Left lung (tissue), 14 donors: ENCODE measurements at places on chromosomes 3 and 15. TPM values are rescaled to one million over a fixed set of nuclear protein-coding genes. Genes with fewer than 3 reads are reported as not detected.

C3orf22 gene
- not detected for polyA plus RNA-seq

PARP3 gene
- polyA plus RNA-seq, result 16.9 TPM

GPR176 gene
- polyA plus RNA-seq, result 3.8 TPM

PRICKLE2 gene
- polyA plus RNA-seq, result 43.2 TPM

PIAS1 gene
- 66.0 TPM for polyA plus RNA-seq

ADAMTSL3 gene
- 27.6 TPM for polyA plus RNA-seq

FOXB1 gene
- not detected for polyA plus RNA-seq

UBAP1L gene
- 8.9 TPM for polyA plus RNA-seq

SMAD3 gene
- polyA plus RNA-seq, result 53.6 TPM

PARP15 gene
- polyA plus RNA-seq, result 1.2 TPM

ADAMTS9 gene
- 59.2 TPM for polyA plus RNA-seq

TGM4 gene
- 0.06 TPM for polyA plus RNA-seq

SAMD7 gene
- polyA plus RNA-seq, result 0.06 TPM

TM6SF1 gene
- polyA plus RNA-seq, result 5.3 TPM

PIF1 gene
- polyA plus RNA-seq, result 8.8 TPM

HDC gene
- polyA plus RNA-seq, result 2.5 TPM

SEC22A gene
- 25.7 TPM for polyA plus RNA-seq

CASR gene
- polyA plus RNA-seq, result 0.13 TPM

TPRG1 gene
- polyA plus RNA-seq, result 1.4 TPM

ABHD14A gene
- polyA plus RNA-seq, result 23.9 TPM

C3orf20 gene
- 0.21 TPM for polyA plus RNA-seq

ARL6 gene
- 21.5 TPM for polyA plus RNA-seq

SERPINI2 gene
- 2.3 TPM for polyA plus RNA-seq

CIB2 gene
- polyA plus RNA-seq, result 31.9 TPM

TRAK1 gene
- 28.2 TPM for polyA plus RNA-seq

PGBD4 gene
- 2.2 TPM for polyA plus RNA-seq

DUOXA1 gene
- 1.0 TPM for polyA plus RNA-seq

CCR8 gene
- not detected for polyA plus RNA-seq

LEO1 gene
- 30.2 TPM for polyA plus RNA-seq

FANCD2OS gene
- polyA plus RNA-seq, result not detected

TMEM212 gene
- 0.50 TPM for polyA plus RNA-seq

CCR2 gene
- 1.6 TPM for polyA plus RNA-seq

MCF2L2 gene
- 2.1 TPM for polyA plus RNA-seq

EOMES gene
- 0.24 TPM for polyA plus RNA-seq

TP63 gene
- 0.77 TPM for polyA plus RNA-seq

HLTF gene
- polyA plus RNA-seq, result 53.4 TPM

RFT1 gene
- 24.5 TPM for polyA plus RNA-seq

BCL2A1 gene
- polyA plus RNA-seq, result 0.37 TPM

GABRG3 gene
- 11.8 TPM for polyA plus RNA-seq

DUOXA2 gene
- polyA plus RNA-seq, result 0.25 TPM

MCTP2 gene
- polyA plus RNA-seq, result 36.5 TPM
